ENCODE measurements at places on chromosomes 1 and 21.

- peak; percentile 62 for DNase-seq
Measured at GRCh38 chr1:44594871-44595735, 79.2 kb downstream of the TMEM53 start.

GRCh38 chr1:247064304-247064703 is 14.3 kb downstream of the ZNF670 start:
- no peak for DNase-seq

DNA sequence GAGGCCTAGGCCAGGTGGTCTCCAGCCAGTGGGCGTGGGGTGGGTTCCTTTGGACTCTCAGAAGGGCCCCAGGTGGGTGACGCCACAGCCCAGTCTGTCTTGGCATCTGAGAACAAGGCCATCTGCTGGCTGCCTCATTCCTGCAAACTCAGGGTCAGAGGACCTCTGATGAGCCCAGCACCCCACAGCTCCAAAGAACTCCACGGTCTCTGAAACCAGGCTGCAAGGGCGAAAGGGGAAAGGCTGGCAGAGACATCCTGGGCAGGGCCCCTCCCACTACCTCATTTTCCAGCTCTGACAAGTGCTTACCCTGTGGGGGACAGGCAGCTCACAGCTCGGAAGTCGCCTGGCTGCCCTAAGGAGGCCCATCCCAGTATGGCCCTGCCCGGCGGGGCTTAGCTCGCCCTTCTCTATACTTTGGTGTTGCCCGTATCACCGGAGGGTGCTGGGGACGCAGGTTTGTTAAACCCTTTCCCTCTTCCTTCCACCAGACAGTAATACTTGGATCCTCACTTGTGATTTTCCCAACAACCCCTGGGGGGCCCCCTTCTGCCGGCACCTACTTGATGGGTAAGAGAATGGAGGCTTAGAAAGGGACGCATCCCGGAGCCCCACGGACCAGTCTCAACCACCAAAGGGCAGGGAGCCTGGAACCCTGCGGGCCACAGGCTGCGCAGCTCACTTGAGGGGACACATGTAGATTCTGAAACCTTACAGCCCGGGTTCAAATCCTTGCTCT is 10.9 kb upstream of the EDN2 start:
- no peak for DNase-seq

GRCh38 chr1:236922190-236922589 is 82.1 kb downstream of the MT1HL1 start:
- no peak for DNase-seq

DNA sequence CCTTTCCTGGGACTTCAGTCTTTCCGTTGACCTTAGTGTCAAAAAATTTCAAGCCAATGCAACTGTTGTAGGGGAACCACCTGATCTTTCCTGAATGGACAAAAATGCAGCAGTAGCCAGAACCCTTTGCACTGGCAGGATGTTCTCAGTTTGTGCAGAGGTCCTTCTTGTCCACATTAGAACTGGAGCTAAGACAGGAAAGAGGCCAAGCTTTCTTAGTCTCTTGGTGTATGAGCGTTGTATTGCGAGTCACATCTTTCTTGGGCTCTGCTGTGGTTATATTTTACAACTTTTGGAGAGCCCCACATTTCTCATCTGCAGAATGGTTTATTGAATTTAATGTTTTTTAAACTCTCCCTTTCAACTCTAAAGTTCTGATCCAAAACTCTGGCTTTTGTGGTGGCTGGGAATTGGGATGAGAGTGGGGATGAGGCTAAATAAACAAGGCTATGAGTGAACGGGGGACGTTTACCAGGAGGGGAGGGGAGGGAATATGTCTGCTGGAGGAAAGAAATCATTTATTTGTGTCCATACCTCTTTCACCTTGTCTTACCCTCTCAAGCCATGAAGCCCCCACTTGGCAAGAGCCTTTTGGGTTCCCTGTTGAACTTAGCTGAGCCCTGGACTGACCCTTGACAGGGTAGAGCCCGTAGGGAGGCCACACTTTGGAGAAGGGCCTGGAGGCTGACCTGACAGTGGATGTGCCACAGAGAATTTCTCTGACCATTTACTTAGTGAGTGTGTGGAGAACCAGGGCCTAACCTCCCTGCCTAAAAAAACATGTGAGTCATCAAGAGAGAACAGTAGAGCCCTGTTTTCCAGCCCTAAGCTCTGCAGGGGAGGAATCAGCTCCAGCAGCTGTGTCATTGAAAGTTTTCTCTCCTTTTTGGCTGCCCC is 586 bp downstream of the CHI3L2 start:
- DNase-seq, result no peak

DNA sequence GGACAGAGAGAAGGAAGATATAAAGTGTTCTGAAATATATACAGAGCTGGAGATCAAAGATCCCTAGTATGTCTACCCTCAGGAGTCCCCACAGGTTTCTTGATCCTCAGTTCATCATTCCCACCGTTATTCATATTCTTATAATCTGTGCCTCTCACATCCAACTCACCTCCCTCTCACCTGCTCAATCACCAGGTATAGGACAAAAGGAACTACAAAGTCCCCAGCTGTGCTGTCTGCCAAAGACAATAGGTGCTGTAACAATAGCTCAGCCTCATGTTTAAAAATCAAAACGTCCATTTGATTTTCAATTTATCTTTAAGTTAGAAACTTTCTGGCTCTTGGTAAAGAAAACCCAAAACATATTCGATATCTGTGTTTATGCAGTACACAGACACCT is 121.1 kb upstream of the PKN2 start:
- DNase-seq, result no peak

- no peak for DNase-seq
Measured at GRCh38 chr1:180527101-180527669, 24.8 kb upstream of the ACBD6 start.

- no peak for DNase-seq
Measured at GRCh38 chr21:45972353-45972715, 9.2 kb upstream of the COL6A1 start.

GRCh38 chr1:91129017-91129416 is 107.2 kb upstream of the ZNF644 start:
- no peak for DNase-seq

DNA sequence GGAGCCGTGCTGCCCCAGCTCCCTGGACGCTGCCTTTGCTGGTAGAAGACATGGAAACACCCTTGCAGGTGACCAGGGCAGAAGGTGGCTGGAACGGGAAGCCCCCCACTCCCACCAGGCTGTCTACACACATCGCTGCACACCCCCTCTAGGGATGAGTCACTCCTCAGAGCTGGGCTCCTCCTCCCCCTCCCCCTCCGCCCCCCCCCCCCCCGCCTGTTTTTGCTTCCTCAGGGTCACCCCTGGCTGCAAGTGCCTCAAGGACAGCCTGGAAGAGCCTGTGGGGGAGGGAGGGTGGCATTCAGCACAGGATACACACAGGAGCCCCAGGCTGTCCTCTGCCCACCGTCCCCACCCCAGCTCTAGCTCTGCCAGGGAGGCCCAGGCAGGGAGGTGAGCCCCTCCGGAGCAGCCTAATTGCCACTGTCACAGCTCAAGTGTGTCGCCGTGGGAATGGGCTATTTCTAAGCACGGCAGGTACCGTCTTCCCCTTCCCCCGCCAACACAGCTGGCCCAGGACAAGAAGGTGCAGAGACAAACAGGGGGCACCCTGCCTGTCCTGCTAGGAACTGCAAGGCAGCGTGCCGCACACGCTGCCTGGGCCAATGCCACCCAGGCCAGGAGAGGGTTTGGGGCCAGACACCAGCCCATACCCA is 2.5 kb downstream of the FNDC10 start:
- no peak for DNase-seq

- no peak for DNase-seq
Measured at GRCh38 chr1:6911021-6911941, 126.0 kb downstream of the CAMTA1 start.

GRCh38 chr1:9031484-9032259 is 5.4 kb upstream of the SLC2A7 start:
- DNase-seq, result no peak

GRCh38 chr1:89999208-89999607 is 4.3 kb downstream of the ZNF326 start:
- no peak for DNase-seq

- no peak for DNase-seq
Measured at GRCh38 chr21:24023936-24024335, 1583.3 kb downstream of the MRPL39 start.

DNA sequence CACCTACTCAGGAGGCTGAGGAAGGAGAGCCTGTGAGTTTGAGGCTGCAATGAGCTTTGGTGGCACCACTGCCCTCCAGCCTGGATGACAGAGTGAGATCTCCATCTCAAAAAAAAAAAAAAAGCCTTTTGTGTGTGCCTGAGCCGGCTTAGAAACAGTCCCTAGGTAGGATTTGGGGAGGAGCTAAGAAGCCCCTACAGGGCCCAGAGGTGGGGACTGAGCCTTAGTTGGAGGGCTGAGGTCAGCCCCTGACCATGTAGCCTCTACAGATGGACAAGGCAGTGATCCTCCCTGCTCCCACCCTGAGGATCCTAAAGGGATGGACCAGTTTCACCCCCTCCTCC is 2.5 kb downstream of the ADAMTSL4 start:
- DNase-seq, result no peak

DNA sequence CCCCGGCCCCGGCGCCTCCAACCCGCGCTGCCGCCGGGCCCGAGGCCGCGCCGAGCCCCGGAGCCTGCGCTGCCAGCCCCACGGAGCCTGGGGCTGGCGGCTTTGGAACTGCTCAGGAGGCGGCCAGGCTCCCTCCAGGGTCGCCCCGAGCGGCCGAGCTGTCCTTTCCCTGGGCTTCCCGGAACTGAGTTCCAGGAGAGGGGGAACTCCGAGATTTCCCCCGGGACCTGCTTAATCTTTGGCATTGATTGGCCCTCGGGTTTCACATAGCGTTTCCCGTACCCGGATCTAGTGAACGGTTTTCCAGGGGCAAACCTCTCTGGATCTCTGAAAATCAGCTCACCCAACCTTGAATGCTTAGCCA is 504 bp downstream of the H6PD start:
- DNase-seq, result no peak

DNA sequence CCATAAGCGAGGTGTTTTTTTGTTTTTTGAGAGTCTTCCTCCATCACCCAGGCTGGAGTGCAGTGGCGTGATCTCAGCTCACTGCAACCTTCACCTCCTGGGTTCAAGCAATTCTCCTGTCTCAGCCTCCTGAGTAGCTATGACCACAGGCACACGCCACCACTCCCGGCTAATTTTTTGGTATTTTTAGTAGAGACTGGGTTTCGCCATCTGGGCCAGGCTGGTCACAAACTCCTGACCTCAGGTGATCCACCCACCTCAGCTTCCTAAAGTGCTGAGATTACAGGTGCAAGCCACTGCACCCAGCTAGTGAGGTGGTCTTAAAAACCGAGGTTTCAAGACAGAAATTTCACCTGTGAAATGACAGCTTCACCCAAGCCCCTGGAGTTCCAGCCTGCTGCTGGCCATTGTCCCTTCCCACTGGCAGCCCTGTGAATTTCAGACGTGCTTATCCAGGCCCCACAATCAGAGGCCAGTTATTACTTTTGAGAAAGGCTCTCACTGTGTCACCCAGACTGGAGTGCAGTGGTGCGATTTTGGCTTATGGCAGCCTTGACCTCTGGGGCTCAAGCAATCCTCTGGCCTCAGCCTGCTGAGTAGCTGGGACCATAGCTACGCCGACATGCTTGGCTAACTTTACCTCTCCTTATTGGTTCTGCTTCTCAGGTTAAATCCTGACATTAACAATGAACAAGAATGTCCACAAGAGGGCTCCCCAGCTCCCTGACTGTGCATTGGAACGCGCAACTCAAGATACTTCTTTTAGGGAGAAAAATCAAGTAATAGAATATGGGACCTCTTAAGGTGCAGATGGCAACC is 19.4 kb downstream of the ENO1 start:
- no peak for DNase-seq

DNA sequence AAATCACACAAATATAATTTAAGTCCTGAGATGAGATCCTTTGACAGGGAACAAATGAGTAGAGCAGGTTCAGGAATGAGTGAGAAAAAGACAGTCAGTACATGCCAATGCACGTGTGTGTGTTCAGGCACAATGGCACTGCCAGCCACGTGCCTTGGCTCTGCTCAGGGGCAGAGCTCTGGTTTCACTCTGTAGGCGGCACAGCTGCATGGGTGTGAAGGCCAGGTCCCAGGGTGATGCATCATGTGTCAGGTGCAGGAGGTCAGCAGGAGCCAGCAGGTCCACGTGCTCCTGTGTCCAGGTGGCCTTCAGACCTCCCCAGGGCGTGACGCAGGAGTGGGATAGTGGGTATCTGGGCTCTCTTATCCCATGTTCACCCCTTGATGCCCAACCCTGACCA is 386.1 kb downstream of the KCNH1 start:
- DNase-seq, result no peak

GRCh38 chr1:71071720-71072119 is 9.1 kb downstream of the ZRANB2 start:
- DNase-seq, result no peak

DNA sequence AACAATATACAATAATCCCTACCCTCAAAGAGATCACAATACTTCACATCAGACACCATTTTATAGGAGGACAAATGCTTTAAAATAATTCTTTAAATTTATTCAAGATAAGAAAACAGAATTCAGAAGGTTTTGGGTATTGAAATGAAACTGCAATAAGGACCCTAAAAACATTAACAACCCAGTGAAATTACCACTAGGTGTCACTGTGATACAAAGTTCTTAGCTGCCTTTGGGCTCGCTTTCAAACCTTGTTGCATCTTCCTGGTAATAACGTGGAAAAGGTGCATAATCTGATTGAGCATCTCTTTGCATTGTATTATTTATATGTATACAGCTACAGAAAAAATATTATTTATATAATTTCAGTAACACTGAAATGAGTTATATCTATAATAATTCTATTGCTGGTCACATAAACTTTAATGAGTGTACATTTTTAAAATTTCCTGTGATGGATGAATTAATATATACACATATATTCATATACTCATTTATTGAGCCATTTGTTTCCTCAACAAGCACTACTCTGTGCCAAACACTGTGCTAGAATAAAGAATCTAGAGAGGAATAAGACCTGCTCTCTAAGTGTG is 185.2 kb downstream of the FAF1 start:
- no peak for DNase-seq

- no peak for DNase-seq
Measured at GRCh38 chr1:79362470-79362869, 355.9 kb upstream of the ADGRL4 start.

GRCh38 chr1:43660355-43660754 is 10.4 kb downstream of the KDM4A start:
- no peak for DNase-seq

- DNase-seq, result no peak
Measured at GRCh38 chr1:31155216-31155806, 84.4 kb downstream of the NKAIN1 start.
